Muscle of leg (tissue), 16 donors: ENCODE measurements at places on chromosomes 4 and X. TPM values are rescaled to one million over a fixed set of nuclear protein-coding genes. Genes with fewer than 3 reads are reported as not detected.
A peak's percentile ranks its signal among the peaks of the same experiment; 100 is the strongest.

The PAGE5 gene
- polyA plus RNA-seq, result not detected

The IL13RA2 gene
- 0.28 TPM for polyA plus RNA-seq

The SAGE1 gene
- not detected for polyA plus RNA-seq

GRCh38 chr4:145351922-145352321 is 129.7 kb upstream of the SMAD1 start:
- DNase-seq, result no peak

DNA sequence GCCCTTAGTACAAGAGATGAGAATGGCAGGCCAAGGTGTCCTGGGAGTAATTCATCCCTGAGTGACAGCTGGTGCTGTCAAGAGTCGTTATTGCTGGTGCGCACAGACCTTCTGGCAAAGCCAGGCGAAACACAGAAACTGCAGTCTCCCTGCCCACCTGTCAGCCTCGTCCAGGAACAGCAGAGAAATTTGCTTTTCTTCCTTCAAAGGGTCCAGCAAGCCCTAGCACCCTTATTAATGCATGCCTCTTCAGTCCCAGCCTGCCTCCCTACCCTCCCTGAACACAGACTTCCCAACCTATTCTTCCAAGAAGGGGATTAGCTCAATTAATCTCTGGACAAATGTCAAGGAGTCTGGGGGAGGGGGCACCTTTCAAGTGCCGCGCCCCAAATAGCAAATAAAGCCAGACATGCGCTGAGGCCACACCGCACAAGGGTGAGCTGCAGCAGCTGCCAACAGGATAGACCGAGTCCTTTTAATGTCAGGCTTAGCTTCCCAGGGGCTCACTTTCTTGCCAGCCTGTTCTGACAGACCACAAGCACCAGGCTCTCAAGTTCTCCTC is 250.7 kb upstream of the RASGEF1B start:
- peak; percentile 70 for DNase-seq
